ENCODE measurements at places on chromosomes 7 and 10. TPM values are rescaled to one million over a fixed set of nuclear protein-coding genes. Genes with fewer than 3 reads are reported as not detected.

TMEM196 gene
- not detected for total RNA-seq

FAM180A gene
- total RNA-seq = not detected

HMX3 gene
- total RNA-seq = not detected

CCDC7 gene
- total RNA-seq = 16.7 TPM

ZP3 gene
- 7.9 TPM for total RNA-seq

PLXDC2 gene
- total RNA-seq = not detected

RBM17 gene
- total RNA-seq = 141 TPM

CFTR gene
- not detected for total RNA-seq

NRP1 gene
- 0.30 TPM for total RNA-seq

LIPF gene
- total RNA-seq = not detected

DNA sequence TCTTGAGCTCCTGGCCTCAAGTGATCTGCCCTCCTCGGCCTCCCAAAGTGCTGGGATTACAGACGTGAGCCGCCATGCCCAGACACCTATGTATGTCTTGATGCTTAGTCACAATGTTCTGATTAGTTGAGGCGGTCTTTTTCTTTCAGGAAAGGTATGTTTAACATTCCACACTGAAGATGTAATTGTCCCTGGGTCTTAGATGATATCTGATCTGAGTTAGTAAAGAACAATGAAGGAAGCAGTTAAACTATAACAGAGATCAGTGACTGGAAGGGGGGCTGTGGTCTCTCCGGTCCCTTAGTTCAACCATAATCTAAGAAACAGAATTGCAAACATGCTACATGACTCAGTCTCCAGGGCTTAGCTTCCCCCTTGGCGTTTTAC lies 31.5 kb upstream of the SH2D4B start:
- no peak for DNase-seq

DNA sequence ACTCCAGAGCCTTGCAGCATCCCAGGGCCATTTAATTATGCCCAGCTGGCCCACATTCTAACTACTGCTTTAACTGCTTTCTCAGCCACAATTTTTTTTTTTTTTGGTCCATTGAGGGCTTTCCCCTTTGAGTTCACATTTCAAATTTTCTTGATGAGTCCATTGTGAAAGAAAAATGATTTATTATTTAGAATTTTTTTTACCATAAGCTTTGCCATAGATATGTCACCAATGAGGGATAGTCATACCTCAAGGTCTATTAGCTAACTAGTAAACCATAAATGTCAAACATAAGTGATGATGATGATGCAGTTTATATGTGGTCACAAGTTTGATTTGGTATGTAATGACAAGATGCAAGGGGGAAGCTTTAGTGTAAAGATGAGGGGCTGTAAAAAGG lies 282.9 kb downstream of the BICC1 start:
- DNase-seq = no peak

- DNase-seq = no peak
Measured at GRCh38 chr10:108545921-108546320, 1377.4 kb downstream of the XPNPEP1 start.

DNA sequence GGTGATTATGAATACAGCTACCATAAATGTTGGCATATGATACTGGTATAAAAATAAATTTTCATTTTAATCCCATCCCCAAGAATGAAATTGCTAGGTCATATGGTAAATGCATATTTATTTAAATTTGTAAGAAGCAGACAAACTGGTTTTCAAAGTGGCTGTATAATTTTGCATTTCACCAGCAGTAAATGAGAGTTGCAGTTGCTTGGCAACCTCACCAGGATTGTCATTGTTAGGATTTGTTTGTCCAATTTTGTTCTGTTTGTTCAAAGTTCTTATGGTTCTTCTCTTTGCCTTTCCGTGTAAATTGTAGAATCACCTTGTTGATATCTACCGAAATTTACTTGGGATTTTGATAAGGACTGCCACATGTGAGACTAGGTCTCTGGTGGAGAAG lies 237.4 kb downstream of the OTUD1 start:
- DNase-seq = no peak

DNA sequence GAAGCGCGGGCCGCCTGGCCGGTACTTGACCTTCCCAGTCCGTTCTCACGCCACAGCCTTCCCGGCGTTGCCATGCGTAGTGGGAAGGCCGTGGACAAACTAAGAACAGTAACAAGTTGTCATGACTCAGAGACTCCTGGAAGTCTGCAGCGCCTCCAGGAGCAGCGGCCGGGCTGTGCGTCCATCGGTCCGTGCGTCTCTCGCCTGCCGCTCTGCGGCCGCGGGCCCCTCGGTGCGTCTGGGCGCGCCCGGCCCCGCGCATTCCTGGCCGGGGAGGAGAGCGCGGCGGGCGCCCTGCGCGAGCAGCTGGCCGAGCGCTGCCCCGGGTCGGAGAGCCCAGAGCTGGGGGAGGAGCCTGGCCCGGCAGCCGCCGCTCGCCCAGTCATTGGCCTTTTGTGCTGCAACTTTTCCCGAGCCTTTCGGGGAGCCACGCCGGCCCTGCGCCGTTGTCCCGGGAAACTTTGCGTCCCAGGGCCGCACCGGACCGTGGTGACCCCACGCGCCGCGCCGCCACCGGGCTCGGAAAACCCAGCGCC lies 123.7 kb downstream of the TACC2 start:
- peak; percentile 10 for DNase-seq

DNA sequence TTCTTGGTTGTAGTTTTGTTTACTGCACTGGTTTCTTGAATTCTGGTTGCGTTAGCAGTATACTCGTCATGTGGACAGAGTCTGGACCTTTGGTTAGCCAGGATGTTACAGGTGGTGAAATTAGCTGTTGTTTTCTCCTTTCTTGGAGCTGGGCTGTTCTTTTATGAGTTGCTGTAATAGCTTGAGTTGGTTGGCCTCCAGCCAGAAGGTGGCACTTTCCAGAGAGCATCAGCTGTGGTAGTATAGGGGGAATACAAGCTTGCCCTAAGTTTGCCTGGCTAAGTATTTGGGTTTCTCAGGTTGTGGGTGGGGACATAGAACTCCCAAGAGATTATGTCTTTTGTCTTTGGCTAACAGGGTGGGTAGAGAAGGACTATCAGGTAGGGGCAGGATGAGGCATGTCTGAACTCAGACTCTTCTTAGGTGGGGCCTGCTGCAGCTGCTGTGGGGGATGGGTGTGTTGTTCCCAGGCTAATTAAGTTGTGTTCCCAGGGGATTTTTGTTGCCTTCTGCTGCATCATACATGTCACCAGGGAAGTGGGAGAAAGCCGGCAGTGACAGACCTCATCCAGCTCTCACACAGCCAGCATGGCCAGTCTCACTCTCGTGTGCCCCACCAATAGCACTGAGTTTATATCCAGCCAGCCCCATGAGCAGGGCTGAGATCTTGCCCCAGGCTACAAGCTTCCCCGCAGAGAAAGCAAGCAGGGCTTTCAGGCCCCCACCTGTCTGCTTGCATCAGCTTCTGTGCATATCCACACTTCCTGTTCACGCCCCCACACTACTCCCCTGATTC lies 246.7 kb upstream of the TPK1 start:
- no peak for DNase-seq

- no peak for DNase-seq
Measured at GRCh38 chr10:48655411-48656240, 29.0 kb upstream of the WDFY4 start.

DNA sequence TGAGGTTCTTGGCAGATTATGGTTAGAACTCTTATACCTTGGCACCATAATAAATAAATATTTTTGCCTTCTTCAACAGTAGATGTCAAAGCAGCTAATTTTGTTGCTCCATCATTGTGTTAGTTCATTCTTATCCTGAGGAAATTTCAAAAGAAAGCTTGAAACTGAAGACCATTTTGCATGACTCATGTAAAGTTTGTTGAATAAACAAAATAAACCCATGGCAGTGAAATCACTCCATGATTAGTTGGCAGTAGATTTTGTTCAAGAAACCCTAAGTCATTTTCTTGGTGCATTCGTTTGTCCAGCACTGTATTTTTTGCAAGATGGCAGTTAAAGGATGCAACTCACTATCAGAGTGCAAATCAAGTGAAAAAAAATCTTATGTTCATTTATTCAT lies 91.6 kb downstream of the HECW1 start:
- DNase-seq = no peak

DNA sequence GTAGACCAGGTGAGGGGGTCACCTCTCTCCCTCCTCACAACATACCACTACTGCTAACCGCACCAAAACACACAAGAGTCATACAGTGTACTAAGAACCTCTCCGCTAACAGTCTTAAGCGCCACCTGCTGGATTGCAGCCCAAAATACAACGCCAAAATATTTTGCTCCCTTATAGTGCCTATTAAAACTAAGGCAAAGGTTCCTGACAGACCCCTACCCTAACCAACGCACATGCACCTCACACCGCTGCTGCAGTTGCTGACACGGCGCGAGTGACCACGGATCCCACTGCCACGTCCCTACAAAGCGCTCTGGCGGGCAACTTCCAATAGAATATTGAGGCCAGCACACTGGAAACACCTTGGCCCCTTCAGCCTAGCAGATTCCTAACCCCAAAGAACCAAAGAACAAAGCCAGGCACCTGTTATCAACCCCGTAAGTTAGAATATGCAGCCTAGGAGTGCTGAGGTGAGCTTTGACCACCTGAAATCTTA lies 563.6 kb upstream of the SEMA3D start:
- DNase-seq = peak; percentile 27

GRCh38 chr7:107982918-107983389 lies 20.0 kb downstream of the LAMB1 start:
- no peak for DNase-seq

GRCh38 chr7:51785171-51785570 lies 468.6 kb upstream of the COBL start:
- DNase-seq = no peak

DNA sequence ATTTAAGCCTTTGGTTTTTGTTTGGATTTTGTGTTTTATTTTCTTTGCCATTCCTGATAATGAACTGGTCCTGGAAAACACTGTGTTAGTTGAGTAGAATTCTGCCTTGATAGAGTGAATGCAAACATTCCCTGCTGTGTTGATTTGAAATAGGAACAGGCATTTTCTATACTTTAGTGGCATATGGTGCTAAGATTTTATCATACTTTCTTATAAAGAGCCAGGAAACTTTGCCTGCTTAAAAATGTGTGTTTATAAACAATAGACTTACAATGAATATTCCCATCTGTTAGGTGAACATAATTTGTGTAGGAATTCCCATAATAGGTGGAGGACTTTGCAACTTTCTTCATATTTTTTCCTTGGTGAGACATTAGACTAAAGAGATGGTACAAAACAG lies 333.3 kb downstream of the SDK1 start:
- DNase-seq = no peak

DNA sequence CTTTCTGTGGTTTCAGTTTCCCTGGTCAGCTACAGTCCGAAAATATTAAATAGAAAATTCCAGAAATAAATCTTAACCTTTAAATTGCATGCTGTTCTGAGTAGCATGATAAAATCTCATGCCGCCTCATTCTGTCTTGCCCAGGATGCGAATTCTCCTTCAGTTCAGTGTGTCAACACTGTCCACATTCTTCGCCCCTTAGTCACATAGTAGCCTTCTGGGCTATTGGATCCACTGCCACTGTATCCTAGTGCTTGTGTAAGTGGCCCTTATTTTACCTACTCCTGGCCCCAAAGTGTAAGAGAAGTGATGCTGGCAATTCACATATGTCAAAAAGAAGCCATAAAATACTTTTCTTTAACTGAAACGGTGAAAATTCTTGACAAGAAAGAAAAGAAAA lies 129.6 kb downstream of the ZWINT start:
- DNase-seq = no peak

DNA sequence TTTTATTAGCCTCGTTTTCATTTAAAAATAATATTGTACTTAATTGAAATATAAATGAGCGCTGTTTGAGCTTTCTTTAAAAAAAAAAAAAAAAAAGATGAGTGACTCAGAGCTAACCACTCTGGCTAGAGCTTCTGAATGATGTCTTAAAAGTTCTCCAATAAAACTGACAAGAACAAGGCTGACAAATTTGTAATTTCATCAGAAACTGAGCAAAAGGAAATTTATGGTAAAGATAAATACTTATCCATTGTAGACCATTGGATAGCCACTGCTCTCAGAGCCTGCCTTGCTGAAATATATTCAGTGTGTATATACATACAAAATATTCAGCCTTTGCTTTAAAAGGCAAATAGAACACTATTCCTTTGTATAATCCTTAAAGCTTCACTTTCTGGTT lies 91.2 kb upstream of the OIT3 start:
- no peak for DNase-seq

GRCh38 chr7:129529643-129530042 lies 27.3 kb downstream of the SMKR1 start:
- no peak for DNase-seq

DNA sequence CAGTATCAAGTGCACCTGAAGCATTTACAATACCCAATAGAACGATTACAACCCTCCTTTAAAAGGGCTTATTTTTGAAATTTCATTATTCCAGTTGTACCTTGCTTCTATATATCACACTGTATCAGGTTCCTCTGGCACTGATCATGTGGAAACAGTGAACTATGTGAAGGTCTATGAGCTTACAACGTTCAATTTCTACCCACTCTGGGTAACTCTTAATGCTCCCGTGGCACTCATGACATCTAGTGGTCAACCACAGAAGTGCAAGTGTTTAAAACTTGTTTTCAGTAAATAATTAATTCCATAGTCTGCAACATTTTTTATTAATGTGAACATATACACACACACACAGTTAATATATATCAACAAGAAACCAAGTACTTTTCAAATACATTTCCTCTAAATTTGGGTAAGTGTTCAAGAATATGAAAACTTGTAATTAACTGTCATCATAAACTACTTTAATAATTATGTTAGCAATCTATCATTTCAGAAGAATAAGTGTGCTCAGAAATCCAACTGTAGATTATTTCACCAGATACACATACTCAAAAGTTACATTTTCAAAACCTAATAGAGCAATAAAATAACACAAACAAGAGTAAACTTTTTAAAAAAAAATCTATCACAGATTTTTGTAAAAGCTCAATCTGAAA lies 61.0 kb downstream of the MPP7 start:
- no peak for DNase-seq

GRCh38 chr7:158966780-158967390 lies 110.5 kb downstream of the DYNC2I1 start:
- DNase-seq = no peak

- no peak for DNase-seq
Measured at GRCh38 chr10:96703358-96703757, 17.0 kb downstream of the PIK3AP1 start.

GRCh38 chr7:111860248-111860647 lies 298.0 kb upstream of the IMMP2L start:
- DNase-seq = no peak

GRCh38 chr10:26939290-26939961 lies 78.7 kb upstream of the ABI1 start:
- DNase-seq = no peak

- DNase-seq = no peak
Measured at GRCh38 chr7:90797596-90797995, 201.5 kb downstream of the CDK14 start.

DNA sequence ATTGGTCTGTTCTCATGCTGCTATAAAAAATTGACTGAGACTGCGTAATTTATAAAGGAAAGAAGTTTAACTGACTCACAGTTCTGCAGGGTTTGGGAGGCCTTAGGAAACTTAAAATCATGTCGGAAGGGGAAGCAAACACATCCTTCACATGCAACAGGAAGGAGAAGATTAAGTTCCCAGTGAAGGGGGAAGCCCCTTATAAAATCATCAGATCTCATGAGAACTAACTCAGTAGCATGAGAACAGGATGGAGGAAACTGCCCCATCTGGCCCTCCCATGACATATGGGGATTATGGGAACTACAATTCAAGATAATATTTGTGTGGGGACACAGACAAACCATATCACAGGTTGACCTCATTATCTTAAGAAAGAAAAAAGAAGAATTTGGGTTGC lies 134.5 kb downstream of the PPP1R3A start:
- DNase-seq = no peak
